ENCODE measurements at places on chromosomes 2 and 18.
A peak's percentile ranks its signal among the peaks of the same experiment; 100 is the strongest.

GRCh38 chr2:237686659-237687136 is 59.3 kb downstream of the LRRFIP1 start:
- DNase-seq = no peak

DNA sequence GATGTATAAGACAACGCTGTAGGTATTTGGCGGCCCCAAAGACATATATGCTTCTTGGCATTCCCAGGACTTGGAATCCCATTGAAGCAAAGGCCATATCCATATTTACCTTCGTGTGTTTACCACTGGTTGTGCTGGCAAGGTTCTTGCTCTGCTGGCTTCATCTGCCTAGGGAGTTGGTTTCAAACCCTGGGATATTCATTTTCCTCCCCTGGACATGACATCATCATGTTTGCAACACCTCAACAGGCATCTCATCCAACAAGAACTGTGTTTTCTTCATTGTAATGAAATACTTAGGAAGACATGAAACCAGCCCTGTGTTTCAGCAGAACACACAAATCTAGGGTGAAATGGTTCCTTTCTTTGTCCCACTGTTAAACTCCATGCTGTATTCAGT is 77.9 kb upstream of the PHLPP1 start:
- DNase-seq = no peak

DNA sequence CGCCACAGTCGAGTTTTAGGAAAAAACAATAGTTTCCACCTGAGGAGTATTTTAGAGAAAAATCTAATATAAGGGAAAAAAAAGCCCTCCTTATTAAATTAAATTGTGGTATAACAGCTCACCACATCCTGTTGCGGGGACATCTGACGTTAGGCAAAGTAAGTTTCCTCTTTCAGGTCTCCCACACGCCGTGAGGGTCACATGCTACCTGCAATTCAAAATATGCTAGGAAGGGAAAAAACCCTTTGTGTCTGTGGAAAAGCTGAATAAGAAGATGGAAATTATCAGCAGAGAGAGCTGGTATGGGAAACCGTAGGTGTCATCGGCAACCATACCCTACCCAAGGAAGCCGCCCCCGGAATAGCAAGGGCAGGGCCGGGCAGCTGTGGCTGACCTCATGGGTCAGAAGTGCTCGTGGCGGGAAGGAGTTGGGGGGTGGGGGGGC is 128.0 kb downstream of the NFATC1 start:
- DNase-seq = peak; percentile 63

DNA sequence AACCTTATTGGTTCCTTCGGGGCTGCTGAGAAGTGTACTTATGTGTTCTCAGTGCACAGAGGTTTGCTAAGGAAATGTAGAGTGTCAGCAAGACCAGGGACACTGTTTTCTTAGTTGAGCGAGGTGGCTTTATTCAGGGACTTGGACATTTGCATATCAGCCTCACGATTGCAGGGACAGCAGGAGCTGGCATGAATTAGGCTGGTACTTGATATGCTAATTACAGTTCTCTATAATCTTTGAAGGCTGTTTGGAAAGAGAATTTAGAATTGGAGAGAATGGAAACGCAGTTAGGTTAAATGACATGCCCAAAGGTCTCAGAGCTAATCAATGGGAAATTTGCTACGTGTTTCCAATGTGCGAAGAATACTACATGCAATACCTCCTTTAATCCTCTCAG is 18.7 kb upstream of the MTCL1 start:
- DNase-seq = no peak

DNA sequence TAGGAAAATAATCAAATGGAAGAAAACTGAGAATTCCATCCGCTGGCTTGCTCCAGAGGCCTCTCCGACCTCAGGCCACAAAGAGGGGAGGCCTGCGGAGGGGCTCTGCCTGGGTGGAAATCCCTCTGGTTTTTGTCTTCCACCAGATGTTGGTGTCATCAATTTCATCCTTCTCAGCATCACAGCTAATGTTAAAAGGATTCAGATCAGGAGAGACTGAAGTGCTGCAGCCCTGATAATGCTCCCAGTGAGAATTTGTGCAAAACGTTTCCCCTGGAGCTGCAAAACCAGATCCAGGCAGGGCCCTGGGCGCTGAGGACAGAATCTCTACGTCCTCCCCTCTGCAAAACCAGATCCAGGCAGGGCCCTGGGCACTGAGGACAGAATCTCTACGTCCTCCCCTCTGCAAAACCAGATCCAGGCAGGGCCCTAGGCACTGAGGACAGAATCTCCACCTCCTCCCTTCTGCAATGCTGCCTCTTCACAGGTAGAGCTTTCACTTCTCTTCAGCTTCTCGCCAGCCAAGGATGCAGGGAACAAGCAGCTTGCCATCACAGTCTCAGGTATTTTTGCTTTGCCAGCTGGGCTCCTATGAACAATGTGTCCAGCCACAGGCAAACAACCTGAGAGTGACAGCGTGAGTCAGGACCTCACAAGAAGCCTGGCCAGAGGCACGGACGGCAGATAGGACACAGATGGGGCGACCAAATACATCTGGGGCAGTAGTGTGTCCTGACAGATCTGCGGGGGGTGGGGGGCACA is 81.2 kb downstream of the TMEM18 start:
- no peak for DNase-seq

DNA sequence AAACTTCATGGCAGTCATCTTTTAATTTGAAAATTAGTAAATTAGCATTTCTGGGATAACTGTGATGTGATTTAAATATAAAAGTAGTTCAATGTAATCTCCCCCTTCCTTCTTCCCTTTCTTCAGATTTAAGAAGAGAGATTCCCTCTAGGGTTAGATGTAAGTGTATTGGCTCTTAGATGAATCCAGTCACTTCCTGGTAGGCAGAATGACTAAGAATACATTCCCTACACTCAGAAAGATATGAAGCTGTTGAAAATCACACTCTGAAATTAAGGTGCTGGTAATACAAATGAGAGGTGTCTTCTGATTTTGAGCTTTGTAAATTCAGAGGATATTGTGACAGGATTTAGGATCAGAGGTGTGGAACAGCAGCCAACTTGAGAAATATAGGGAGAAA is 71.6 kb downstream of the TDRD15 start:
- DNase-seq = no peak

DNA sequence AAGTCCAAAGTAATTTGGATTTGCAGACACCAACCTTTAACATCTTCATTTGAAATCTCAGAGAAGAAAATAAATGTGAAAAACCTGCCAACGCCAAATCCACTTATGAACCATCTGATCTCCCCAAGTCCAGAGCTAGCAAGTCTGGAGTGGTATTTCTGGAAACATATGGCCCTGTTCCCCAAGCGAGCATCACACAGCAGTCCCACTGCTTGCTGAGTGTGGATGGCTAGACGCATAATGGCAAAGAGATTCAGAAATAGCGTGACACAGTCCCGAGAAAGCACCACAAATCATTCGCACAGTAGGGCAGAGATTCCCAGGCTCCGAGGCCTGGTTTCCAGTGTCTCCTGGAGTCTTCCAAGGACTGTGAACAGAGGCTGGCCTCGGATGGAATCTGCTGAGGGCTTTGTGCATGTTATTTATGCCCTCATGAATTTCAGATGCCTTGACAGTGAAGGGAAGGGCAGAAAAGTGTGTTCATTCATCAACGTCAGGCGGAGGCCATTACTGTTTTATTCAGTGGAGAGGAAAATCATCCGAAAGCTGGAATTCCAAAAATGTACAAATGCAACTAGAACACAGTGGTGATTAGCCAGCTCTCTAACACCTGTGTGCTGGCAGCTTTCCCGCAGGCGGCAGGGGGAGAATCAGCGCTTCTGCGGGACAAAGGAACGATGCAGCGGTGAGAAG is 417.0 kb downstream of the EIPR1 start:
- no peak for DNase-seq

DNA sequence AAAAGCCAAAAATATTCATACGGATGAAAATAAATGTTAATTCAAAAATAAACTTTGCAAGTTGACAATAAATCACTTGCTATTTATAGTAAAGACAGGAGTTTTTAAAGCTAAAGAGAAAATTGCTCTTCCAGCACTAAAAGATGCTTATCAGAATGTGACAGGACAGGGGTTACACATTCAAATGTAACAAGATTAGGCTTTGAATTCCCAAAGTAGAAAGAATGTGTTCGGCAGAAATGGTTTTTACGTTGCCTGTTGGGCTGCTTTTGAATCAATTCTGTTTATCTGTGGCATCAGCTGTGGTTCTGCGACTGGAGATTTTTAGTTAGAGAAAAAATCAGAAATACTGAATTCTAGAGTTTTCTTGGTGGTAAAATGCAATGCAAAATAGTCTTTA is 669.4 kb downstream of the CPS1 start:
- DNase-seq = no peak

DNA sequence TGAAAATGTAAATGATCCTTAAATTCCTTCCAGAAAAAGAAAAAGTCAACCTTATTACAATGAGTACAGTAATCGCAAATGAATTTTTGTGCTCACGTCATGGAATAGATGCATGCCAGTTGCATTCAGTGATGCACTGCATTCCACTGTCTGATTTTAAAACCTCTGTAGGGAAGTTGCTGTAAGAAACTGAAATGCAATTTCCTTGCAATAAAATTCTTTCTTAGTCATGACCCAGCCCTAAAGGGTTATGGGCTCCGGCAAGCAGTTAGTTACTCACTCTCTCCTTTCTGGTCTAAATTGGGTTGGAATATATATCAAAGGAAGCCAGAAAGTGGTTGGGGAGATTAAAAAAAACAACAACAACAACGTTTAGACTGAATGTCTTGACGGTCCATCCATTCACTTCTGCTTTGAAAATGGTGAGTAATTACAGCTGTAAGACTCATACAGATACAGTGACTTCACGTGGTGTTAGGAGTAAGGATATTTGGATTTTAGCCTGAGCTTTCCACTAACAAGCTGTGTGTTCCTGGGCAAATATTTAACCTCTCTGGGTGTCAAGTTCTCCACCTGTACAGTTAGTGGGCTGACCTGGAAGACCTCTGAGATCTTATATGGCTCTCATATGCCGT is 8.6 kb upstream of the RND3 start:
- no peak for DNase-seq

GRCh38 chr2:181380581-181380980 is 76.6 kb upstream of the ITGA4 start:
- DNase-seq = no peak

DNA sequence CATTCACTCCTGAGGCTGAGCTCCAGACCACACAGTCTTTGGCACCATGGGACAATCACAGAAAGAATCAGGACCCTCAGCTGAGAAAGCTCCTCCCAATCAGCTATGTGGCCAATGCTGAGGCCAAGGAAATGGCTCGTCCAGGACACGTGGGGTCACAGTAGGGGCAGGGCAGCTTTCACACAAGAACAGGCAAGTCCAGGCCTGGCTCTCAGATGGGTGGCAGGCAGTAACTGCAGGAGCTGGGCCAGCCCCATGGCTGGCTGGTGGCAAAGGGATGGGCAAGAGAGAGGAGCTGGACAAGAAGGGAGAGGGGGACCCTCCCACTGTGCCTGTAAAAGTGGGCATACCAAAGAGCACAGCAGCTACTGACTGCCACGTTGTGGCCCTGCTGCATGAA is 12.2 kb upstream of the EDAR start:
- DNase-seq = no peak

GRCh38 chr2:157785200-157785599 is 90.9 kb downstream of the ACVR1 start:
- no peak for DNase-seq

GRCh38 chr2:33442528-33443079 is 33.8 kb upstream of the RASGRP3 start:
- DNase-seq = no peak

DNA sequence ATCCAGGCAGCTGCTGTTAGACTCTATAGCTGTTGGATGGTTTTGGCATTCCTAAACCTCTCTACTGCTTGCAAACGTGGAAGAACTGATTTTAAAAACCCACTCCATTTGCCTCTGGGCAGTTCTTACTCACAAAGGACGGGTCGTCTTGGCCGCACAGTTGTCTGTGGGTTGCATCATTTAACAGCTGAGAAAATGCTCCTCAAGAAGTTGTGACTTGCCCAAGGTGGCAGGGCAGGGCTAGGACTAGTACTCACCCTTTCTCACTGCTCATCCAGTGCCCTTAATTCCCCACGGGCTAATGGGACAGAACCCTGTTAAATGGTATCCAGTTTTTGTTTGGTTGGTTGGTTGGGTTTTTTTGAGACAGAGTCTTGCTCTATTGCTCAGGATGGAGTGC is 997 bp upstream of the DRC1 start:
- no peak for DNase-seq

DNA sequence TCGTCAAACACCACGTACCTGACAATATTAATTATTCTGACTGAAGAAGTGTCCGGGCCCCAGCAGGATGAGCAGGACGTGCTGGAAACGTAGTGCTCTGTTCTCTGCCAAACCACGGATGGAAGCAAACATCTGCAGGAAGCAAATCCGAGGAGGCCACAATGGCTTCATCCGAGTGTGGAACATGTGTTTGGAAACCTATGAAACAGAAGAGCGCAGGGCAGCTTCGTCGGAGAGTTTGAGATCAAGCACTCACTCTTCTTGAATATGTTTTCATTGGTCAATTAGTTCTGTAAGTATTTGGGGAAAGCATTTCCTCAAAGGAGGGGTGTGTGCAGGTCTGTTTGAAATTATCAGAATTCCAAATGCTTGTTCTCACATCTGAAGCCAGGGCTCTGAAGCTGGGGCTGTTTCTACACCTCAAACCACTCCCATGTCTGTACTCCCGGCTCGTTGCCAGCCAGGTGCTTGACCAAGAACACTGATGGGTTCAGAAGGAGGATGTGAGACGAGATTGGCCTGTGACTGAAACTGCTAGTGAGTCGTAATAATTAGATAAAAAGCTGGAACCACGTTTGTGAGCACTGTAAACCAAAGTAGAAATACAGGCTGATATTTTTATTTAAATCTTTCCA is 356.6 kb upstream of the SALL3 start:
- no peak for DNase-seq

DNA sequence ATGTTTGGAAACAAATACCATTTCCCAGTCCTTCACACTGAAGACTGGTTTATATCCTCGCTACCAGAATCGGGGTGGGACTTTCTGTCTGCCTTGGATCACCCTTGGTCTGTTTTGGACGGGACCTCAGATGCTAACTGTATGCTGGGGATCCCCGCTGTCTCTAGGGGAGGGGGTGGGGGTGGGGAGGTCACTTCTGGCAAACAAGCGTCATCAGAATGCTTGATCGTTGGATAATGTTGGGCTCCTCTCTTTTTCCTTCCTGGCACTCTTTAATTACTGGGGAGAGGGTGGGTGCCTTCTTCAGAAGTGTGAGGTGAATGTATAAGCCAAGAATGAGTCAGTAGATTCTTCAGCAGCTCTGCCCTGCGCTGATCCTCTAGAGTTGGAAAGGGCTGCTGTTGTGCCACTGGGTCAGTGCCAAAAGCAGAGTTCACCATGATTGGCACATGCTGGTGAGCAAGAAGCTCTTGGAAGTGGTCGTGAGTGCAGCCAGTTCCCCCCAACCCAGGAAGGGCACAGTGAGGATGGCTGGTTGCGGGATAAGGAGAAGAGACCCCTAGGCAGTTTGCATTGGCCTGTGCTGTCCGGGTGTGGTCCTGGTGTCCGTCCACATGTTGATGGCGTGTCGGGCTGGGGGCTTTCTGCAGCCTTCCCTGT is 32.2 kb downstream of the DGKD start:
- no peak for DNase-seq

- DNase-seq = no peak
Measured at GRCh38 chr2:191255756-191256312, 10.6 kb downstream of the MYO1B start.

- DNase-seq = no peak
Measured at GRCh38 chr2:153165021-153165420, 313.5 kb downstream of the RPRM start.

Measured in activated T-cell treated with anti-CD3 and anti-CD28 coated beads for 48 hours (primary cell).